ENCODE measurements at places on chromosomes 2 and 18.

DNA sequence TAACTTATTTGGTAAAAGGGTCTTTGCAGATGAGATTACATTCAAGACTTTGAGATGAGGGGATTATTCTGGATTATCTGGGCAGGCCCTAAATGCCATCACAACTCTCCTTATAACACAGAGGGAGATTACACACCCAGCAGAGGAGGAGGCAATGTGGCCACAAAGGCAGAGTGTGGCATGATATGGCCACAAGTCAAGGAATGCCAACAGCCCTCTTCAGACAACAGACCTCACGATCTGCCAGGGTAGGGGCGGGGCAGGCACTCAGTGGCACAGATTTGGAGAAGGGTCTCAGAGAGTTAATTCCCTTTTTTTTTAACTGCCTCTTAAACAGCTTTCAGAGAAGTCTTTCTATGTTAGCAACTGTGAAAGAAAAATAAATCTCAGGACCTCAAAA is 96.9 kb downstream of the CYP26B1 start:
- no peak for DNase-seq

DNA sequence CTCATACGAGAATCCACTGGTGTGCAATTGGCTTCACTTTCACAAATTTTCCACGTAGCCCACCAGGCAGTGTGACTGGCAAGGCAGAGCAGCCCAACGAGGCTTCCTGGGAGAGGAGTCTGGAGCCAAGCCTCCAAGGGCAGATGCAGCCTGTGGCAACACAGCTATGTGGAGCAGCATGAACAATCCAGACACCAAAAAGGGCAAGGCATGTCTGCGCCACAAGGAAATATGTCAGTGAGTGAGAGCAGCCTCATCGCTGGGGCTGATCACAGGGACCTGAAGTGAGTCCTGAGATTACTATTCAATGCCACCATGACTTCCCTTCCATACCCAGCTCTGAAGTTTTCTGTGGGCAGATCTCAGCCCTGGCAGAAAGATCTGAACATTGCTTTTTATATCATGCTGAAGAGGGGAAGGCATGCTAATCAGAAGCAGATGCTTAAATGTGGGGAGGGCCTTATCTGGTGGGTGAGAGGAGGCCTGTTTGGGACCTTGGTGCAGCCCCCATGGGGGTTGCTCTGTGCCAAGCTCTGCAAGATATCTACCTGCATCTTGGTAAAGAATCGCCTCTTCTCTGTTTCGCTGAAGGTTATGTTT is 40.0 kb upstream of the PUM2 start:
- DNase-seq, result no peak

GRCh38 chr2:86753606-86754005 is 33.5 kb downstream of the RMND5A start:
- DNase-seq, result no peak

DNA sequence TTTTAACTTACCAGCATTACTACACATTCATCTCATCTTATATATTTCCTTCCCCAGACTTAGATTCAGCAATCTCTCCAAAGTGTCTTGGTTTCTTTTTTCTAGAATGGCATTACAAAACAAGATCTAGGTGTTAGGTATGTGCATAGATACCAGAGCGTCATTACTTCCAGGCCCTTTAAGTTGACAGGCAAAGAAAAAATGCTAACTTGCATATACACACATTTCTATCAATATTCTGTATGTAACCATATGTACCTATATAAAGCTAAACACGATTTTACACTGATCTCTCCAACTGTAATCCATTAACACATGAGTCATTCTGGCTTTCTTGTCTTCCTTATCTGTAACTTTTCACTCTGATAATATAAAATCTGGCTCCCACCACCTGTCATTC is 503.8 kb upstream of the NRXN1 start:
- DNase-seq, result no peak

GRCh38 chr18:78820161-78820834 is 159.3 kb upstream of the SALL3 start:
- no peak for DNase-seq

GRCh38 chr2:135149251-135149650 is 97.2 kb downstream of the RAB3GAP1 start:
- no peak for DNase-seq

DNA sequence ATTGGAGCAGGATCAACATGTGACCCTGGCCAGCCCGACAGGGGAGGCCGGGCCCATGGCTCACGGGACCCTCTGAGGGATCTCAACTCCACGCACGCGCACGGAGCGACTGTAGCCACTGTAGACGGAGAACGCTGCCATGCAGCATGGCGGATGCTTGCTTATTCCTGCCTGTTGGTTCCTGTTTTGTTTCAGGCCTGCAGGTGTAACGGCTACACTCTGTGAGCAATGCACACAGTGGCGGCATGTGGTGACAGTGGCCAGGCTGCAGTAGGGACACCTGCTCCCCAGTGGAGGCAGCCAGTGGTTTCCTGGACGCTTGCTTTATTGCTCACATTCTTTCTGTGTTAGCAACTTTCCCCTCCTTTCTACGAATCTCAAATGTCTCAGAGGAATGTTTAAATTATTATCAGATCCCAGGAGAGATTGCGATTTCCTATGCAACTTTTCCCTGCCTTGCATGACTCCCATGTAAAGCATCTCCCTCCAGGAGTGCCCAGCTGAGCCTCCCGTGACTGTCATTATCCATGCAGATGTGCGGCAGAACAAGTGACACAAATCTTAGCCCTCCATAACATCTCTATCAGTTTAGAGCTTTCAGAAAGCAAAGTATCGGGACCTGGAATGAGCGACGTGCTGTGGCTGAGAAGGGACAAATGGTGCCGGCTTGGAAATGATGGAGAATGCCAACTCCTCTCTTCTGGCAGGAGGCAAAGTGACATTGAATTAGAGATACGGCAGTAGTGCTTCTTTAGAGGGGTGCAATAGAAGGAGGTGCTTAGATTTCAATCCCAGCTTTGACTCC is 209.7 kb downstream of the ASB1 start:
- no peak for DNase-seq

- DNase-seq, result no peak
Observed at GRCh38 chr18:63869374-63869773, 18.1 kb upstream of the SERPINB2 start.

DNA sequence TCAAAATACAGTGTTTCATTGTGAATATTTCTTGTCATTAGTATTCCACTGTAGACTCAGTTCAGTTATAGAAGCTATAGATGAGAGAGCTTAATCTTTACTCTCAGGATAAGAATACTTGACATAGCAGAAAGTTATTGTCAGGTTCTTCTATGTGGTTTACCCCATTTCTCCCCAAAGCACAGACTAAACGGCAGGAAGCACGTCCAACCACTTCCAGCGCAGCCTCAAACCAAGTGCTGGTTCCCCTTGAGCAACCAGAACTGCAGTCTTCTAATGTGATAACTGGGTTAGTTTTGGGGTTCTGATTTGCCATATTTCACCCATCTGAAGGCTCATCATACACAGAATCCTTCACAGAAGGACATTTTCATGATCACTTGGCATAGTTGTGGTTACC is 324.7 kb downstream of the SLC8A1 start:
- no peak for DNase-seq
